Activated T-helper 2 cell treated with anti-CD3 and anti-CD28 coated beads, Interferon-gamma antibody, Interleukin-2, Interleukin-4, amounts not matched to agents 10 μg/mL and 5 μg/mL and 100 μg/mL, durations not matched to agents 14 hours and 24 hours and 36 hours (primary cell): ENCODE measurements at places on chromosomes 5 and 9. TPM values are rescaled to one million over a fixed set of nuclear protein-coding genes. Genes with fewer than 3 reads are reported as not detected.

GRCh38 chr9:16726029-16726428 lies 144.4 kb downstream of the BNC2 start:
- no peaks in the 10 kb centered on the region for H3K4me1 ChIP-seq
- no peak for DNase-seq
- no peak overlapping the region for H3K4me3 ChIP-seq
- H3K27me3 ChIP-seq: peaks cover 16% of the 10 kb centered on the region

DNA sequence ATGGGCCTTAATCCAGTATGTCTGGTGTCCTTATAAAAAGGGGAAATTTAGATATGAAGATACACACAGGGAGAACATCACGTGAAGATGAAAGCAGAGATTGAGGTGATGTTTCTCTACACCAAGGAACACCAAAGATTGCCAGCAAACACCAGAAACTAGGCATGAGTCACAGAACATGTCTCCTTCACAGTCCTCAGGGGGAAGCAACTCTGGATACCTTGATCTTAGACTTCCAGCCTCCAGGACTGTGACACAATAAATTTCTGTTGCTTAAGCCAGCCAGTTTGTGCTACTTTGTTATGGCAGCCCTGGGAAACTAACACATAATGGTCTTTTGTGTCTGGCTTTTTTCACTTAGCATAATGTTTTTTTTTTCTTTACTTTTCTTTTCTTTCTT lies 41.2 kb upstream of the STRBP start:
- no peaks in the 10 kb centered on the region for H3K36me3 ChIP-seq
- DNase-seq: no peak
- peaks cover 12% of the 10 kb centered on the region for H3K4me1 ChIP-seq

GRCh38 chr5:51387884-51388275 lies 4.6 kb downstream of the ISL1 start:
- H3K4me1 ChIP-seq: no peaks in the 10 kb centered on the region
- H3K27ac ChIP-seq: no peak overlapping the region
- no peak for DNase-seq
- no peak overlapping the region for H3K4me3 ChIP-seq

DNA sequence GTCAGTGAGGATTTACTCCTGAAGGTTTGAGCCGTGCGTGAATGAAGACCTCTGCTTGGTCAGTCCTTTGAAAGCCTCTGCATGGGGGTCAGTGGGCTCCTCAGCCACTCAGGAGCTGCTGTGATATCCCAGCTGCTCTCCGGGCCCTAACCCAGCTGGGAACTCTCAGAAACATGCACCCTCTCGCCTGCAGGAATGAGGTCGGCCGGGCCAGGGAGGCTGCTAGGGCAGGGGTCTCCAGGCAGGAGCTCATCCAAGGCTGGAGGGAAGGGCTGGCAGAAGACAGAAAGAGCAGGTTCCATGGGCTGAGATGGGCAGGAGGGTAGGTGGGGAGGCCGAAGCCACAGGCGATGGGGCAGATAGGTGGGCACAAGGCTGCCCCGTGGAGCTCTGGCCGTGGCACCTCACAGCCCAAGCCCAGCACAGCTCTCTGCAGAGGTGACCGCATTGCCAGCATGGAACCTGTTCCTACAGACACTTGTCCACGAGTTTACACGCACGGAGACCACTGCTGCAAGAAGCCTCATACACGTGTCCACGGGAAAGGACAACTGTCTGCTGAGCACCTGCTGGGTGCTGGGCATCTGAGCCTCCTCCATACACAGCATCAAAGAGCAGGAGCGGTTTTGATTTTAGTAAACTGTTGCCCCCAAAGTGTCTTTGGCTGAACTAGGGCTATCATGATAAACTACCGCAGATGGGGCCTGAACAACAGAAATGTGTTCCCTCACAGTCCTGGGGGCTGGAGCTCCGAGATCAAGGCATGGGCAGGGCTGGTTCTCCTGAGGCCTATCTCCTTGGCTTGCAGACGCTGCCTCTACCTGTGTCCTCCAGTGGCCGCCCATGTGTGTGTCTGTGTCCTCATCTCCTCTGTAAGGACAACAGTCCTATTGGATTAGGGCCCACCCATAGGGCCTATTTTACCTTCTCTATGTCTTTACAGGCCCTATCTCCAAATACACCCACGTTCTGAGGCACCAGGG lies 85.2 kb upstream of the ADAMTS2 start:
- no peak overlapping the region for H3K4me3 ChIP-seq
- H3K4me1 ChIP-seq: no peaks in the 10 kb centered on the region
- H3K27me3 ChIP-seq: no peaks in the 10 kb centered on the region
- no peak for DNase-seq

RPL12 gene
- total RNA-seq: 1,311 and 1,325 TPM in 2 replicates

KIF12 gene
- total RNA-seq: not detected in 2 replicates

SLC25A48 gene
- total RNA-seq: not detected in 2 replicates

LTC4S gene
- total RNA-seq: 0.62 and 3.2 TPM in 2 replicates

DMRT3 gene
- not detected in 2 replicates for total RNA-seq
